ENCODE measurements at places on chromosomes 12 and 14. TPM values are rescaled to one million over a fixed set of nuclear protein-coding genes. Genes with fewer than 3 reads are reported as not detected.

CFAP73 gene
- total RNA-seq, result not detected

RNU4-1 gene
- total RNA-seq, result 976 TPM

KRT79 gene
- total RNA-seq, result 2.4 TPM

INSM2 gene
- not detected for total RNA-seq

PLCZ1 gene
- total RNA-seq, result not detected

CCDC77 gene
- total RNA-seq, result 7.9 TPM

FAM186B gene
- 0.55 TPM for total RNA-seq

LMNTD1 gene
- total RNA-seq, result not detected

RFX4 gene
- total RNA-seq, result 0.13 TPM

AHNAK2 gene
- total RNA-seq, result 15.7 TPM

PRH2 gene
- total RNA-seq, result not detected

LIMA1 gene
- total RNA-seq, result 163 TPM

TRAF3 gene
- total RNA-seq, result 33.3 TPM

EPYC gene
- not detected for total RNA-seq

CELA1 gene
- not detected for total RNA-seq

CFAP54 gene
- total RNA-seq, result 0.71 TPM

EXOC3L4 gene
- 2.0 TPM for total RNA-seq

IL22 gene
- not detected for total RNA-seq

KCNH5 gene
- not detected for total RNA-seq

ACOT6 gene
- total RNA-seq, result not detected

MIP gene
- not detected for total RNA-seq

GRIP1 gene
- 1.6 TPM for total RNA-seq

CIDEB gene
- total RNA-seq, result 19.1 TPM

C12orf56 gene
- not detected for total RNA-seq

PMCH gene
- not detected for total RNA-seq

MED6 gene
- total RNA-seq, result 24.7 TPM

PTGDR gene
- 1.0 TPM for total RNA-seq

RHOJ gene
- total RNA-seq, result 14.5 TPM

HOXC9 gene
- 0.42 TPM for total RNA-seq

CLEC4A gene
- 3.5 TPM for total RNA-seq

TPPP2 gene
- not detected for total RNA-seq

CMA1 gene
- total RNA-seq, result 1.4 TPM

KRT73 gene
- total RNA-seq, result not detected

FGD4 gene
- total RNA-seq, result 41.6 TPM

KRT85 gene
- not detected for total RNA-seq

DPF3 gene
- 0.64 TPM for total RNA-seq

KLHL33 gene
- 0.35 TPM for total RNA-seq

SERPINA9 gene
- total RNA-seq, result not detected

GUCY2C gene
- total RNA-seq, result not detected

Measured in mesenteric fat pad (tissue), 1 donor.